G401 (cell line): ENCODE measurements at places on chromosomes 1 and 21.

DNA sequence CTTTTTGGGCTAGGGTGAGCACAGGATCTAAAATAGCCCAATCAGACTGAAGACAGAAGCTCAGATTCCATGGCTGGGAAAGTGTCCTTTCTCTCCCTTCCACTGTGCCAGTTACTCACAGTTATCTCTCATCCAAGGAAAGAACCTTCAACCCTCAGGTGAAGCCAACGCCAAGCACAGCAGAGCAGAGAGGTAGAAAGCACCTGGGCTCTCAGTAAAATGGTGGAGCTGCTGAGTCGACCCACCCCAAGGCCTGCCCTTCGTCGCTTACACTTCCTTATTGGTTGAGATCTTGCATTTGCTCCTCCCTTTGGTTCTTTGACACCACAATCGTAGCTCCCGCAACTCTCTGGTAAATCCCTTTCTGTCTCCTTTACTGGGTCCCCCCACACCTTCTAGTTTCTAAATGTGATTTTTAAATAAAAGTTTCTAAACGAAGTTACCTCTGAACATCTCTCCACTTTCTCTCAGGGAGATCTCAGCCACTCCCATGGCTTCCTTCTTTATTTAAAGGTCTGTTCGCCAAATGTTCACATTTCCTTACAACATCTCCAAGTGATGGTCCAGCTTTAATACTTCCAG, 27.5 kb upstream of the SLC30A1 start:
- DNase-seq: no peak

GRCh38 chr21:31326522-31327242, 17.4 kb downstream of the TIAM1 start:
- DNase-seq: no peak

GRCh38 chr1:57088653-57089052, 122.8 kb upstream of the C8B start:
- no peak for DNase-seq

DNA sequence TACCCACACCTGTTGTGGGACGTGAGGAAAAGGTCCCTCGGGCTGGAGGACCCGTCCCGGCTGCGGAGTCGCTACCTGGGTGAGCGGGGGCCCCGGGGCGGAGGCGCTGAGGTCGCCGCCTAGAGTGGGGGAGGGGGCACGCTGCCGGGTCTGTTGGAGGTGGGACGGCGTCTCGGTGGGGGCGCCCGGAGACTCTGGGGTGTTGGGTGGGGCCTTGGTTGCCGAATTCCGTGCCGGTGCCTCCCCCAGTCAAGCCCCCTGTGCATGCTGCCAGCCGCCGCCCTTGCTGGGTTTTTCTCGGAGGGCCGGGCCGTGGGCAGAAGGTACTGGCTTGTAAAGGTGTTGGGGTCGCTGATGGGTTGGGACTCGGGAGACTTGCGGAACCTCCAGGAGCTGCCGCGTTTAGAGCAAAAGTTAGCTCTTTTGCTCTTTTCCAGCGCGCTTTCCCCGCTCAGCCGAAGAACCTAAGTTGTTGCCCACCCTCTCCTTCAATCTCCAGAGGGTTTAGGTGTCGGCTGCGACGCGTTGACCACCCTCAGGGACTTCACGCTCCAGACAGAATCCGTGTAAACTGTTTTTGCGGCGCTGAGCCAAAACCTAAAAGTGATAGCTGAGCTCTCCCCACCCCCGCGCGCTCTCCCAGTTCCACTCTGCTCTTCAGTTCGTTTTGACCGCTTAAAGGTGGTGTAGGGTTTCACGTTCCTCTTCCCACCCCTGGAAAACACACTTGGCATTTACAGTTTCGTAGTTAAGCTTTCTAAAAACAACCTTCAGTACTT, at the start of gene MPC2:
Gene MPC2 (minus strand): TSS at position 143 of the 779 bp plus-strand sequence. CDS start 1,231 bp downstream, outside the sequence.
- peak; percentile 60 for DNase-seq

- DNase-seq: no peak
These were observed 46.5 kb downstream of the KCNAB2 start for GRCh38 chr1:6092211-6092610.
